Neural crest cell (in vitro differentiated cells): ENCODE measurements at places on chromosomes 12 and 14.
A peak's percentile ranks its signal among the peaks of the same experiment; 100 is the strongest.

- no peak for DNase-seq
Measured at GRCh38 chr12:108966378-108967151, 54.3 kb downstream of the SVOP start.

- no peak for DNase-seq
Measured at GRCh38 chr12:104858611-104859543, 99.2 kb downstream of the SLC41A2 start.

DNA sequence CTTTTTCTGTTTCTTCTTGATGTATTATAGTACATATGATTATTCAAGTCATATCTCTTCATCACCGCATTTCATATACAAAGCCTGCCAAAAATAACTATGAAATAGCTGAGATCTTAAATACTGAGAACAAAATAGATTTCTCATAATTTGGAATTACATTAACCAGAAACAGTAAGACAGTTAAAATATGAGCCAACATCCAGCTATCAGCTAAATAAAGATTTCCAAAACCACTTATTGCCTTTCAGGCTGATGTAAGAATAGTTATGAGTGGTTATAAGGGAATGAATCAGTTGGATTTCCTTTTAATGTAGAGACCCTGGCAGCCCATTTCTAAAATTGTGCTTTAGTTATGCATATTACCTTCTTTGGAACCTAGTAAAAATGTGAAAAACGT is 47.4 kb downstream of the TMEM117 start:
- DNase-seq: no peak

GRCh38 chr14:105999361-106000028 is 473.1 kb downstream of the TMEM121 start:
- DNase-seq: peak; percentile 1

DNA sequence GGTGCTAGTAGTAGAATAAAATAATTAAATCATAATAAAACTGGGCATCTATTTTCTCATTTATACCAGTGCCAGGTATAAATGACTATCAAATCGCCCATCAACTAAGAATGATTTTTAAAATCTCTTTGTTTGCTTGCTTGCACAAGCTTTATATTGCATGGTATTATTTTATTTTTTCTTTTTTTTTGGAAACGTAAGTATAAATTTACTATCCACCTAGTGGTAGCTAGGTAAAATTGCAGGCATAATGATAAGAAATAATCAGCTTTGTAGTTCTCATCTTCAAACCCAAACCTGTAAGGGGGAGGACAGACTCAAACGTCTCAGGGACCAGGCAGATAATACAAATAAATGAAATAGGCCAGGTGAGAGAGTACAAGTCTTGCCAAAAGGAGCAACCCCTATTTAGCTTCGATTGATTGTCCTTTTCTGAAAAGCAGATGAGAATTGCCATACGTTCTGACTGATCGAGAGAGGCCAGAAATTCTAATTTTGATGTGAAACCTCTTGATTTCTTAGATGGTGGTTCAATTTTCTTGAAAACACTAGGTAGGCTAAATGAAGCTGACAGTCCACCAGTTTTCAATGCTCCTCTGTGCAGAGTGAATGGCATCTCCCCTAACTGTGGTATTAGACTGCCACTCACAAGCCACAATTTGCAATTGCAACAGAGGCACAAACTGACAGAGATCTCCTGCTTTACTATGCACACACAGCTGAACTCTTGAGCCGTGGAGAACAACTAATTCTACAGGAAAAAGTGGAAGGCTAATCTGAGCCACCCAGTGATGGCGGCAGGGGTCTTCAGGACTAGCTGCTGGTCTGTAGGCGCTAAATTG is 189.3 kb downstream of the DACT1 start:
- no peak for DNase-seq

DNA sequence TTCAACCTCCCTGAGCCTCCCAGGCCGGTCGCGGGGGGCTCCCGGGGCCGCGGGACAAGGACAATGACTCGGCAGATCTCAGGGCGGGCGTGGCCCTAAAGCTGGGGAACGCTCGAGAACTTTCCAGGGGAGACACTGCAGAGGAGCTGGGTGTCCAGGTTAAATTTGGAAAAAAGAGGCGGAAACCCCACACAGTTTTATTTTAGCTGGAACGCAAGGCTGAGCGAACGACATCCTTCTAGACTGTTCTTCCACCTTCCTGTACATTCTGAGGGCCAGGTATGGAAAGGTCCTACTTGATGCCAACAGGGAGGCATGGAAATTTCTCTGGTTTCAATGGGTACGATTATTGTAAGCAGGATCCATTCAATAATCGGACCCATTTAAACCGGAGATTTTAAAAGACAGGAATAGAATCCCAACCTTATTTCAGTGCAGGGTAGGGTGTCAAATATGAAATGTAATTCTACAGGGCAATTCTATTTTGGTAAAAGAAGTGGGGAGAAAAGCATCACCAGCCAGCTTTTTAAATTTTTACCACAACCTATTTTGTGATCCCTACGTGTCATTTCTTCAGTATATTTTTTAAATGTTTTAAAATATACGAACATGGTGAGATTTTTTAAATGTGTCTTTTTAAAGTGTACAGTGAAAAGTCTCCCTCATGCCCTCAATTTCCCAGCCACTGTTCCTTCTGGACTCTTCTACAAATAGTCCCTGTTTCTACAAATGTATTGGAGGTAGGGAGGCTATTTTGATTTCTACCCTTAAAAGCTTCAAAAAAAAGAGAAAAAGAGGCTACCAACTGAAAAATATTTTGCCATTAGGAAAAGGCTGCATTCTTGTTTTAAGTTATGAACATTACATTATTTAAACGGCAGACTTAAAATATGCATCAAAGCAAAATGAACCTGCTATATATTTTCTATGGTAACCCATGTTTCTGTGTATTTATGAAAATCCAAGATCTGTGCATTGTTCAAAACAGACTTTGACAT is 1.1 kb upstream of the UBC start:
- DNase-seq: no peak

- no peak for DNase-seq
Measured at GRCh38 chr14:92198804-92199203, 77.0 kb downstream of the CPSF2 start.

- no peak for DNase-seq
Measured at GRCh38 chr12:49553512-49554088, 14.3 kb downstream of the MCRS1 start.

- no peak for DNase-seq
Measured at GRCh38 chr12:56286044-56286830, 13.9 kb downstream of the CS start.

DNA sequence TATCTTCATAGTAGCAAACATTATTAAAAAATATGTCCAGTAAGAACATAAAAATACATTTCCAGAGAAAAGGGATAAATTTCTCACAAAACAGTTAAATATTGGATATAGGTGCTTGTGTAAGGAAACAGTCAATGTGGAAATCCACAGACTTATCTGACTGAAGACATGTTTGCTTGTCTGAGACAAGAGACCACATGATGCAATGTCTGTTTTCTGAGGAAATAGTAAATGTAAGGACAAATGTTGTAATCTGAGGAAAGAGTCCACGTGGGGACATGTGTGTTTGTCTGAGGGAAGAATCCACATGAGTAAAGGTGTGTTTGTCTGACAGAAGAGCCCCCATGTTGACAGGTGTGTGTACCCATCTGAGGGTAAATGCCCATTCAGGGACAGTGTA is 1093.2 kb downstream of the TMEM121 start:
- DNase-seq: no peak

GRCh38 chr12:50039151-50039835 is 14.0 kb upstream of the RACGAP1 start:
- peak; percentile 95 for DNase-seq

- no peak for DNase-seq
Measured at GRCh38 chr12:57654042-57654441, 21.0 kb upstream of the B4GALNT1 start.

GRCh38 chr14:55005071-55005470 is 21.8 kb downstream of the WDHD1 start:
- no peak for DNase-seq

- no peak for DNase-seq
Measured at GRCh38 chr12:127401536-127401935, 865.4 kb upstream of the TMEM132C start.

DNA sequence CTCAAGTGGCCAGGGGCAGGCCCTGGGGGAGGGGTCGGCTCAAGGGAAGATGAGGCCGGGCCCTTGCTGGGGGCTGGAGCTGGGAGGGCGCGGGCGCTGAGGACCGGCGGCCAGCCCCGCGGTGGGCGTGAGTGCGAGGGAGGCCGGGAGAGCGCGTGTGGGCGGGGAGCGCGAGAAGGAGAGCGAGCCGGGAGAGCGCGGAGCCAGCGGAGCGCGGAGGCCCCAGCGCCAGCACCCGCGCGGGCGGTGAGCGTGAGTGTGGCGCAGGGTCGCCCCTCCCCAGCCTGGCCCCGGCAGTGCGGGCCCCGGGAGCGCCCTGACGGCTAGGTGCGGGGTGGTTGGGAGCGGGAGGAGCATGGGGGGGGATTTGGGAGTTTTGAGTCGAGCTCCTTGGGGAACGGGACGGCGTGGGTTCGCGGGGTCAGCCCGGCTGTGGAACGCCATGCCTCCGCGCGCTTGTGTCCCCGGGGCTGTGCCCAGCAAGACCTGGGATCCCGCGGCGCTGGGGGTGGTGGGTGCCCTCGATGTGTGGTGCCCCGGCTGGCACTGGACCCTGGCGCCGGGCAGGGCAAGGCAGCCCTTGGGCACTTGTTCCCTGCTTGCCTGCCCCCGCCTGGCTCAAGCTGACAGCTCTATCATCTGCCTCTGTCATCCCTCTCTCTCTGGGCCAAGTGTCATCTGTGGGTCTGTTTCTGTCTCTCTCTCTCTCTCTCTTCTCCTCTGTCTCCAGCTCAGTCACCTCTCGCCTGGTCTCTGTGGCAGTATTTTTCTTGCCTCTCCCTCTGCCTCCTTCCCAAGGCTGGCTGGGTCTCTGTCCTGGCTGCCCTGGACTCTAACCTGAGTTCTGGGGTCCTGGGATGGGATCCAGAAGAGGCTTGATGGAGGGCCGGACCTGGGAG is at the start of gene LBHD2:
LBHD2 (plus strand) TSS at position 190 of the 899 bp plus-strand sequence. CDS start 1,803 bp downstream, outside the sequence.
- no peak for DNase-seq

- DNase-seq: no peak
Measured at GRCh38 chr12:54549774-54550451, 512 bp downstream of the PDE1B start.

- DNase-seq: no peak
Measured at GRCh38 chr12:51082561-51083125, 753 bp downstream of the CSRNP2 start.

DNA sequence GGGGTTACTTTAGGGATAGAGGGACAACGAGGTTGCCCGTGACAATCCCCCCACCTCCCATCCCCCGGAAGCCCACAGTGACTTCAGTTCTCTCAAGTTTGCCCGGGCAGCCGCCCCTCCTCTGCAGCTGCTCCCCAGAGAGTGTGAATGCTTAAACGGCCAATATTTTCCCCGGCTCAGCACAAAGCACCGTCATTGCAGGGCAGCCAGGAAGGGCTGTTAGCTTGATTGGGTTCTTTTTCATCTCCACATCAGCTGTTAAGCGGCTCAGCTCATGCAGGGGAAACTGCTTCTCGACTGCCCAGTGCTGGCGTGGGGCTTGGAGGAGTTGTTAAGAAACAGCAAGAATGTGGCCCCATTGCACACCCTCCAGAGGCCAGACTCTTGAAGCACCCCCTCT is 120.5 kb upstream of the NCOR2 start:
- no peak for DNase-seq

DNA sequence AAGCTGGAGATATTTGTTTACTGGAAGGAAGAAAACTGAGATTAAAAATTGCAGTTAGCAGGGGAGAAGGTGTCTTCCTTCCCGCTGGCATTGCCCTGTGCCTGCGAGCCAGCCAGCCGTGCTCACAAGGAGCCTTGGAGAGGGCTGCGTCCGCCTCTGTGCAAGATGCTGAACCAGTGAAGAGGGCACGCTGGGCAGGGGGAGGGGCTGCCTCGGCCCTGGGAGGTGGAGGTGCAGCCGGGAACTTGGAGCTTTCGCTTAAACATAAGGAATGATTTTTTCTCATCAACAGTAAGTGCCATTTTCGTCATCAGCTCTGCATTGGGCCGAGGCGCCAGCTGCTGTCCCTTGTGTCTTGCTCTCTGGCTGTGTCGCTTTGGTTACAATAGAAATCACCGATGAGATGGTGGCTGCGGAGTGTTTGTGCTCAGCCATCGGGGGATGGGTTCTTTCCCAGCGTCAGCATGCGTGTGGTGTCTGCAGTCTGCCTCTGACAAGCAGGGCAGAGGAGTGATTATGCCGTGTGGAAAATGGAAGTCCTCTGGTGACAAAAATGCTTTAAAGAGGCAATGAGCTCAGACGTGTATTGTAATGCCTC is 97.3 kb downstream of the ESR2 start:
- peak; percentile 50 for DNase-seq

DNA sequence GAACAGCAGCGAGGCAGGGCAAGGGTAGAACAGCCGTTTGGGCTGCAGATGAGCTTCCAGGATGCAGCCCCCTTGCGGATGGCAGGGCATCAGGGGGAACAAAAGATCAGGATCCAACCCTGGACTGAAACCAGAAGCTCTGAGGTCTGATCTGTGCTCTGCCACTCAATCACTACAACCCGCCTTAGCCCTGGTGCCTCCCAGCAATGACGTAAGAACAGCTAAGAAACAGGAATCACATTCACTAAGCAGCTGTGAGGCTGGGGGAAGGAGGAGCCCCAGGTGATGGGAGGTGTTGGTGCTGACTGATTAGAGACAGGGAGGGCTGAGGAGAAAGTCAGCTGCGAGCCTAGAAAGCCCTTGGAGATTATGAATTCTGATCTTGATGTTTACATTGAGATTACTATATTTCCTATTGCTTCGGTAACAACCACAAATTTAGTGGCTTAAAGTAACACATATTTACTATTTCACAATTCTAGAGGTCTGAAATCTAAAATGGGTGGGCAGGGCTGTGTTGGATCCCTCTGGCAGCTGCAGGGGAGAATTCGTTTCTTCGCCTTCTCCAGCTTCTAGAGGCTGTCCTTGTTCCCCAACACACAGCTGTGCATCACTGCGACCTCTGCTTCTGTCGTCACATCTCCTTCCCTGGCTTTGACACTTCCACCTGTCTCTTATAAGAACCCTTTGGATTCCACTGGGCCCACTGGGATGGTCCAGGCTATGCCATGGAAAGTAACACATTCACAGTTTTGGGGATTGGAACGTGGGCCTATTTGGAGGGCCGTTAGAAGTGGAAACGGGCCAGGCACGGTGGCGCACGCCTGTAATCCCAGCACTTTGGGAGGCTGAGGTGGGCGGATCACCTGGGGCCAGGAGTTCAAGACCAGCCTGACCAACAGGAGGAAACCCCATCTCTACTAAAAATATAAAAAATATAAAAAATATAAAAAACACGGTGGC is 6.1 kb upstream of the CD9 start:
- DNase-seq: no peak

GRCh38 chr14:22579236-22579635 is 9.8 kb downstream of the DAD1 start:
- no peak for DNase-seq

GRCh38 chr14:20477211-20477876 is 8.1 kb downstream of the PNP start:
- no peak for DNase-seq

GRCh38 chr14:93725002-93725582 is 63.2 kb downstream of the PRIMA1 start:
- no peak for DNase-seq
